Mucosa of descending colon (tissue), 3 donors: ENCODE measurements at places on chromosomes 16 and 17. TPM values are rescaled to one million over a fixed set of nuclear protein-coding genes. Genes with fewer than 3 reads are reported as not detected.
A peak's percentile ranks its signal among the peaks of the same experiment; 100 is the strongest.

DNA sequence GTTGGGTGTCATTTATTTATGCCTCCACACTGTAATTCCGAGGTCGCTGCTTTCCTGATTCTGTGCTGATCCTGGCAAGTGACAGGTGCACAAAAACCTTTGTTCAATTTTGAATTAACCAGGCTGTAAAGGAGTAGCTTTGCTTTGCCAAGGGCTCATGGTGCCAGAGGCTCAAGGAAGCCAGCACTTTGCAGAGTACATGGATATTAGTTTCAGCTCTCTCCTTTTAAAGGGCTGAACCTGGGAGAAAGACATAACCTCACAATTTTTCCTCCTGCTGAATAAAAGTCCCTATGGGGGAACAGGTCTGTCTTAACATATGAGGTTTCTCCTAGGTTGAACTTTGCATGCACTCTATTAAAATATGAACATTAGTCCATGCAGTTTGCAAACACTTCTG lies 227.6 kb upstream of the WSB1 start:
- DNase-seq, result no peak

DNA sequence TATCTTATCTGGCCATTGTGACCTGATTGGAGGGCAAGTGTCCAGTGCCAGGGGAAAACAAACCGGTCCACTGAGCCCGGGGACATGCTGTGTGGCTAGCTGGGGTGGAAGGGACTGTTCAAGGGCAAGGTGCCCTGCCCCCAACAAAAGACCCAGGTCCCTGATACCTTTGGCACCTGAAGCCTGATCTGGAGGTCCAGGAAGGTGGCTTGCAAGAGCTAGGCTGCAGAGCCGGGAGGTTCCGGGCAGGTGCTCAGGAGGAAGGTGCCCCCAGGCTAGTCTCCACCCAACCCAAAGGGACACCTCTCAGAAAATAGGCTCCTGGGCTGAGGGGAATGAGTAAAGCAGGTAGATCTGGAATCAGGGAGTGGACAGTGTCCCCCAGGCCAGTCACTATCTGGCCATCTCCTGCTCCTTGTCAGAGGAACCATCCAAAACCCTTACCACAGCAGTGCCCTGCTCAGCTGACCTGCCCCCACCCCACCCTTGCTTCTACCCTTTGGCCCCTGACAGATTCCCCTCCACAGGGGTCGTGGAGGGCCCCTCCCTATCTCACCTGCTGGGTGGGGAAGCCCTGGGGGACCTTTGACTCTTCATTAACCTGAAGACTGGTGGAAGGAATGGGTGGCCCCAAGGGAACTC lies 6.2 kb downstream of the NAT9 start:
- no peak for DNase-seq

- no peak for DNase-seq
Measured at GRCh38 chr16:48153774-48154173, 2.0 kb downstream of the ABCC12 start.

DNA sequence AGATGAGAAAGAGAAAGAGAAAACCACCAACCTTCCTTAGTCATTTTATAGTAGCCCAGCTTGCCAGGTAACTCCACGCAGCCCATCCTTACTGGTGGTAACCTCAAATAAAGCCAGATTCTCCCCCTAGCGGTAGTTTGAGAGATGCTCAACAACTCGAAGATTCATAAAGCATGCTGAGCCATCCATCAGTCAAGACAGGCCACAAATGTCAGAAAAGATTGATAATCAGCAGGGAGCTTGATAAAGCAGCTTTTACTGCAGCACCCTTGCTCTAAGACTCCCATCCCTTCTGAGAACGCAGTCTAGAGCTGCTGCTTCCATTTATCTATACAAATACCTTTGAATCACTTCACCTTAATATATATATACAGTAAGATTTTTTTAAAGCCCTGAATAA lies 451.5 kb upstream of the HSBP1 start:
- DNase-seq, result no peak

DNA sequence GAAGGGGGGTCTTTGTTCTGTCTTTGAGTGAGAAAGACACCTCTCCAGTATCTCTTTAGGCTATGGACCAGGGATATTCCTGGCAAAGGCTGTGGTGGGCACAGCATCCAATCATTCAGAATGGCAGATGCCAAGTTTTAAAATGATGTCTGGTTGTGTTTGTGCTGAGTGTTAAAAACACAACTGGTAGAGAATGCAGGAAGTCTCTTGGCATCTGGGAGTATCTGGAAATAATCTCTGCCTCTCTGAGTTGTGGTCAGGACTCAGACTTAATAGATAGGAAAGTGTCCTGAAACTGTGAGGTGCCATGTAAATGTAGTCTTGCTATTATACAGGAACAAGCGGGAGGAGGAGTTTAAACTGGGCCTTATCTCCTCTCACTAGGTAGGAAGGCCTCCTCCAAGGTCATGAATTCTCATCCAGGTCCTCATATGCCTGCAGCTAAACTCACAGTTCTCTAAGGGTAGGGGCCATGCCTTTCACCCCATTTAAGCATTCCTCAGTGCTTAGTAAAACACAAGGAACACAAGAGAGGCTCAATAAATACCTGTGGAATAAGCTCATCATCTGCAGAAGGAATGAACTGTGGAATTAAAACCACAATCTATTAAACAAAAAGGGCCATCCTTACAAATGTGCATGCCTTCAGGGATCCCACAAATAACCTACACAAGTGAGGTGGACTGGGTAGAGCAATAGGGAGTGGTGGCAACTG lies 317.6 kb downstream of the CBLN1 start:
- DNase-seq, result no peak

- DNase-seq, result no peak
Measured at GRCh38 chr17:72338304-72338703, 217.5 kb downstream of the SOX9 start.

DNA sequence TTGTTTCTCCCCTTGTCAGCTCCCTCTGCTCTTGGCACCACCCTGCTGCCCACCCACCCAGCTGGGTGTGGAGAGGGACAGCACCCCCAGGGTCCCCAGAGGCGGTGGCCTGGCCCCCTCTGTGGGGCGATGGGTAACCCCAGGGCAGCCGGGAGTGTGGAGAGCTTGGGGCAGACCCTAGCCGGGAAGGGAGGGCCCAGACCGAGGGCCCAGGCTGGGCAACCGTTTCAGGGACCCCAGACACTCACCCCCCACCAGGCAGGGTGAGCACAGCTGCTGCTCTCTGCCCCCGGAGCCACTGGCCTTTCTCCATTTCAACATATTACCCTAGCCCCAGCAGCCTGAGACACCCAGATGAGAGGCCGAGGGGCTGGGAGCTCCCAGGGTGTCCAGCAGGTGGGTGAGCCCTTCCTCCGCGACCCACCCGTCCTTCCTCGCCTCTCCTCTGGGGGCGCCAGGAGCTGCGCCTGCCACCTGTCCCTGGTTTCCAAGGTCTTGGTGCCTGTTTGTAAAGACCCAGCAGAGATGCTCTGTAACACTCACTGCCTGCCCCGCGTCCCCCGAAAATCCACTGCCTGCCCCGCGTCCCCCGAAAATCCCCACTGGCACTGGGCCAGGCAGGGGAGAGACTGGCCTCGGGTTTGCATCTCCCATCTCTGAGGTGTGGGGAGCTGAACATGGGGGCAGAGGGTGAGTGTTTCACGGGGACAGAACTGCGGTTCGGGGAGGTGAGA lies 45.4 kb downstream of the BAHCC1 start:
- no peak for DNase-seq

DNA sequence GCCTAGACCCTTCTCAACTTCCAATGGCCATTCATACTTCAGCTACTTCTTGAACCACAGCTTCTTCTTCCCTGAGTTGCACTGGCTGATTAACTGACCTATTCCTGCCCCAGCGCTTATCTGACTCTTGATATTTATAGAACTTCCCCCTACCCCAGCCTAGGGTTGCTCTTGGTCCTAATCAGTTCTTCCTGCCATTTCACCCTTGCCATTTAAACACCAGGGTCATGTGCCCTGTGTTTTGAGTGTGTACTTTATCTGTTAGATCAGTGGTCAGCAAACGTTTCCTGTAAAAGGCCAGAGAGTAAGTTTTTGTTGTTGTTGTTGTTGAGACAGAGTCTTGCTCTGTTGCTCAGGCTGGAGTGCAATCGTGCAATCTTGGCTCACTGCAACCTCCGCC lies 82.4 kb upstream of the COX10 start:
- no peak for DNase-seq

GRCh38 chr16:80778703-80779102 lies 25.7 kb downstream of the CDYL2 start:
- DNase-seq, result no peak

- DNase-seq, result no peak
Measured at GRCh38 chr16:86632944-86633343, 54.6 kb downstream of the FOXL1 start.

- peak; percentile 56 for DNase-seq
Measured at GRCh38 chr17:6455321-6455705, 11.1 kb downstream of the PIMREG start.

DNA sequence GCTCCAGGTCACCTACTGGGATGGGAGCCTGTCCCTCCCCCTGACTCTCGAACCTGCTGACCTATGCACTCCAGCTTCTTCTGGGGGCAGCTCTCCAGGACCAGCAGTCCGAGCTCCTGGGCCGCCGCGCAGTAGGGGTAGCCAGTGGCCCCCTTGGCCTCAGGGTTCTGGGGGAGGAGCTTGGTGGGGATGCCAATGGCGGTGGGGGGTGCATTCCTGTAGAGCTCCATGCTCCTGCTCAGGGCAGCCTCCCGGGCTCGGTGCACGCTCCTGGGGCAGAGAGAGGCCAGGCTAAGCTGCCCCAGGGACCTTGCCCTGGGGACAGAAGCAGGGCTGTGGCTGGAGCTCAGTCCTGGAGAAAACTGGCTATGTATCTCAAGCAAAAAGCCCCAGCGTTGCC lies 7.7 kb upstream of the SPATA2L start:
- no peak for DNase-seq

GRCh38 chr16:2031081-2031577 lies 4.4 kb downstream of the NHERF2 start:
- DNase-seq, result no peak

GRCh38 chr17:57578608-57579225 lies 166.4 kb downstream of the CCDC182 start:
- no peak for DNase-seq

DNA sequence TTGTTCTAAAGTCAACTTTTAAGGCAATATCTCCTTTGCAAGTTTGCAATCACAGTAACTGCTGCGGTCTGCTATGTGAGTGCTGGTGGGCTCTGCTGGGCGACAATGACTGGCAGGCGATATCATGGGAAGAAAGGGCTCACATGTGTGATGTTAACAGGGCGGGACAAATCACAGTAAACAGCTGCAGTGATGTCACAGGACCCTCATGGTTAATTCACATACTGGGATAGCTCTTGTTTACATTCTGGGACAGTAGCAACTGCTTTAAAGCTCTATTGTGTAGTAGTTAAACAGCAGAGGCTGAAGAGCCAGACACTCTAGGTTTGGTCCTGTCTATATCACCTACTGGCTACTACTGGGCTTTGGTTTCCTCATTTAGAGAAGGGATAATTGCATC lies 257.2 kb upstream of the ASIC2 start:
- no peak for DNase-seq

DNA sequence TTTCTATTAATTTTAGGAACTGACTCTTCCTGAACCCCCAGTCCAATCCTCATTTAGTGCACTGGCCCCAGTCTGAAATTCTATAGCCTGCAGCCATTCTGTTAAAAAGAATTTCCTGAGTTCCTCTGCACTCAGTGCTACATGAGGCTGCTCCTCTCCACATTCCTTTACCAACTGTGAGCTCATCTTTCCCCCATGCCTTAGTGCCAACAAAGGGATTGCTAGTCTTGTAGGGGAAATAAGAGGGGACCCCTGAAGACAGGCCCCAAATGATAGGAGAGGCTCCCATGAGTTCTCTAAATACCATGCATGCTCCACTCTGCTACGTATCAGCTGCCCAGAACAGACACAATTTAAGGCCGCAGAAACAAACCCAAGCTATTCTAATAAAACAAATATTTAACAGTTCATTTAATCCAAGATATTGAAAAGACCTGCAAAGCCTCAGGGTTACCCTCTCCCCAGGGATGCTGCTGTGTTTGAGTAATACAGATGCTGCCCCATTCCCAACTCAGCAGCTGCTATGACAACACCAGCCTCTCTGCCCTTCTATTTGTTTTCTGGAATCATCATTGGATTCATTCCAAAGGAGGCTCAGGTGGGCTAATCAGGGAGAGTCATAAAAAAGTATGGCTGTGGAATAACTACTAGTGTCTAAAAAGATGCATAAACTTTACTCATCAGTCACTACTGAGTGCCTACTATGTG lies 228.5 kb downstream of the TOX3 start:
- DNase-seq, result no peak

- DNase-seq, result peak; percentile 80
Measured at GRCh38 chr17:39239640-39240314, 14.0 kb upstream of the STAC2 start.

DNA sequence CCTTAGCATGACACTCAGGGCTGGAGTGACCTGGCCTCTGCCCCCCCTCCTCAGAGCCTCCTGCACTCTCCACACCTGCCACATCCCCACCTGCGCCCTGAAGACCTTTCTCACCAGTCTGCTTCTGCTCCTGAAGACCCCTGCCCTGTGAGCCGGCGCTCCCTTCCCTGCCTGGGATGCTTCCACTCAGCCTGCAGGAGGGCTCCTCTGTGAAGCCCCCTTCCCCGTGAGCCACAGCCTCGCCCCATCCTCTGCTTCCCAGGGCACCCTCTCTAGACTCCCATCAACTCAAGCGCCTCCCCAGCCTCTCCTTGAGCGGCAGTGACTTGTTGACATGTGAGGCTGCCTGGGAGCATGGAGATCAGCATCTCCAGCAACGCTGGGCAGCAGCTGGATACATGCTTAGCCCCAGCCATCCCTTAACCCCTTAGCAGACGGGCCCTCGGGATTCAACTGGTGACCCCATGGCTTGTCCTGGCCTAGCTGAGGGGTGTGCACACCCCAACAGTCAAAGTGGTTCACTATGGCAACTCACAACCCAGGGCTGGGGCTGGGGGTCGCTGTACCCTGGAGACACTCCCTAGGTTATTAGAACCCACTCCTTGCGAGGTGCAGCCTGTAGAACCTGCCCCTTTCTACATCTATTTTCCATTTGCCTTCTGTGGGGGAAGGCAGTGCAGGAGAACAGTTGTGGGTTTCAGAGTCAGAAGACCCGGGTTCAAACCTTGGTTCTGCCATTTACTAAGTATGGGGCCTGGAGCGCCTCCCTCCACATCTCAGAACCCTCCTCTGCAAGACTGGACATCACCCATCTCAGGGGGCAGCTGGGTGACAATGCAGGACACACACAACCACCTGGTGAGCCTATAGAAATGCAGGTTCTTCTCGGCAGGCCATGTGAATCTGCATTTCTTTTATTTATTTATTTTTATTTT lies 21.5 kb downstream of the TMEM235 start:
- DNase-seq, result no peak

DNA sequence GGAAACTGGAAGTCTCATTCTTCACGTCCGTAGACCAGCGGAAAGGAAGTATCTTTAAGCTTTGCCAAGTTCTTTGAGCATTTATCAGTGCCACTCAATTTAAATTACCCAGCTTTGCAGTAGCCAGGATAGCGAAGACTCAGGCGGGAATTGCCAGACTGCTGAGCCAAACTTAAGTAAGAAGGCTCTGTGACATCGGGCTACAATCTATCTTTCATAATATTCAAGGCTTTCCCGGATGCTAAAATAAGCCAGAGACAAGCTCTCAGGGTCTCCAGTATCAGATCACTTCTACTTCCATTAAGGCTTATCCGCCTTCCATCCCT lies 436 bp upstream of the BRIP1 start:
- no peak for DNase-seq

- no peak for DNase-seq
Measured at GRCh38 chr17:80694085-80694991, 149.7 kb downstream of the RPTOR start.

Gene P2RX1
- total RNA-seq, result 2.5 TPM

Gene SAMD14
- 0.52 TPM for total RNA-seq

Gene NTN3
- total RNA-seq, result not detected

Gene SLC35G6
- not detected for total RNA-seq

Gene SPECC1
- 36.2 TPM for total RNA-seq

Gene ACSM3
- total RNA-seq, result 42.2 TPM

Gene FBXL16
- 2.2 TPM for total RNA-seq

Gene ZFHX3
- total RNA-seq, result 13.8 TPM

Gene SDK2
- total RNA-seq, result 1.6 TPM
